ENCODE measurements at places on chromosomes 4 and X.
A peak's percentile ranks its signal among the peaks of the same experiment; 100 is the strongest.

DNA sequence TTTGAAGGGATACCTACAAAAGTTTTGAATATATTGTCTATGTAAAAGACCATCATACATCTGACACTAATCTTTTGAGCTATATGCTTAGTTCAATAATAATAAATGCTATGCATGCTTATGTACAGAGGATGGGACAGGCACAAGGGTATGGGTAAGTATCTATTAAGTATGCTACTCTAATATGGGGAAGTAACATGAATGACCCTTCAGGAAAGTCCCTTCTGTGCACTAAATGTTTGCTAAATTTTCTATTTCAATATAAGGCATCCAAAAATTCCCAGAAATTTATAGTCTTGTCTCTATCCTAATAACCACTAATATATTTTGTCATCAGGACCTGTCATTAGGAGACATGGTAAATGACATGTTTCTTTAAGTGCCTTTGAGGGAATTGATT is 19.0 kb downstream of the ATP8A1 start:
- no peaks in the 10 kb centered on the region for H3K27me3 ChIP-seq
- no peak overlapping the region for H3K27ac ChIP-seq
- no peak overlapping the region for H3K4me3 ChIP-seq
- no peak for DNase-seq

DNA sequence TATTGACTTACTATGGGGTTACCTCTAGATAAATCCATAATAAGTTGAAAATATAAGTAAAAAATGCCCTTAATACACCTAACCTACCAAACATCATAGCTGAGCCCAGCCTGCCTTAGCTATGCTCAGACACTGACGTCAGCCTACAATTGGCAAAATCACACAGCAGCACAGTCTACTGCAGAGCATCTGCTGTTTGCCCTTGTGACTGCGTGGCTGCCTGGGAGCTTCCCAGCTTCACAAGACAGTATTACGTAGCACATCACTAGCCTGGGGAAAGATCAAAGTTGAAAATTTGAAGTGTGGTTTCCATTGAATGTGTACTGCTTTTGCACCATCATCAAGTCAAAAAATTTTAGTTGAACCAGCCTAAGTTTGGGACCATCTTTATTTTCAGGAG is 8.8 kb downstream of the HTT-AS start:
- H3K27ac ChIP-seq: no peak overlapping the region
- no peak for DNase-seq
- no peak overlapping the region for H3K4me3 ChIP-seq
- no peaks in the 10 kb centered on the region for H3K36me3 ChIP-seq

- no peaks in the 10 kb centered on the region for H3K27me3 ChIP-seq
- no peak overlapping the region for H3K27ac ChIP-seq
- no peaks in the 10 kb centered on the region for H3K36me3 ChIP-seq
- no peak overlapping the region for H3K4me3 ChIP-seq
These were observed 2.9 kb upstream of the MTM1 start for GRCh38 chrX:150565551-150565950.

DNA sequence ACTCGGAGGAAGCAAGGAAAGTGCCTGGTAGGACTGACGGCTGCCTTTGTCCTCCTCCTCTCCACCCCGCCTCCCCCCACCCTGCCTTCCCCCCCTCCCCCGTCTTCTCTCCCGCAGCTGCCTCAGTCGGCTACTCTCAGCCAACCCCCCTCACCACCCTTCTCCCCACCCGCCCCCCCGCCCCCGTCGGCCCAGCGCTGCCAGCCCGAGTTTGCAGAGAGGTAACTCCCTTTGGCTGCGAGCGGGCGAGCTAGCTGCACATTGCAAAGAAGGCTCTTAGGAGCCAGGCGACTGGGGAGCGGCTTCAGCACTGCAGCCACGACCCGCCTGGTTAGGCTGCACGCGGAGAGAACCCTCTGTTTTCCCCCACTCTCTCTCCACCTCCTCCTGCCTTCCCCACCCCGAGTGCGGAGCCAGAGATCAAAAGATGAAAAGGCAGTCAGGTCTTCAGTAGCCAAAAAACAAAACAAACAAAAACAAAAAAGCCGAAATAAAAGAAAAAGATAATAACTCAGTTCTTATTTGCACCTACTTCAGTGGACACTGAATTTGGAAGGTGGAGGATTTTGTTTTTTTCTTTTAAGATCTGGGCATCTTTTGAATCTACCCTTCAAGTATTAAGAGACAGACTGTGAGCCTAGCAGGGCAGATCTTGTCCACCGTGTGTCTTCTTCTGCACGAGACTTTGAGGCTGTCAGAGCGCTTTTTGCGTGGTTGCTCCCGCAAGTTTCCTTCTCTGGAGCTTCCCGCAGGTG is 637 bp downstream of the AR start:
- H3K4me1 ChIP-seq: peaks cover 5% of the 10 kb centered on the region
- H3K36me3 ChIP-seq: no peaks in the 10 kb centered on the region
- H3K4me3 ChIP-seq: no peak overlapping the region
- no peak for DNase-seq

GRCh38 chr4:170087163-170087700 is 2.5 kb downstream of the AADAT start:
- H3K4me1 ChIP-seq: peaks cover 12% of the 10 kb centered on the region
- H3K27me3 ChIP-seq: peaks cover 33% of the 10 kb centered on the region
- no peak for DNase-seq
- H3K4me3 ChIP-seq: no peak overlapping the region
- no peaks in the 10 kb centered on the region for H3K36me3 ChIP-seq

- no peaks in the 10 kb centered on the region for H3K36me3 ChIP-seq
- no peak for DNase-seq
- H3K4me3 ChIP-seq: no peak overlapping the region
- peaks cover 18% of the 10 kb centered on the region for H3K4me1 ChIP-seq
These were observed 20.9 kb downstream of the GPAT3 start for GRCh38 chr4:83556816-83557215.

GRCh38 chr4:39367166-39367565 is 1.0 kb upstream of the RFC1 start:
- H3K36me3 ChIP-seq: peaks cover 21% of the 10 kb centered on the region
- no peaks in the 10 kb centered on the region for H3K27me3 ChIP-seq
- no peak overlapping the region for H3K27ac ChIP-seq
- peak overlapping the region; percentile 8 for H3K4me3 ChIP-seq

GRCh38 chr4:55347610-55348228 is 1.7 kb downstream of the SRD5A3 start:
- H3K4me3 ChIP-seq: peak overlapping the region; percentile 83
- H3K36me3 ChIP-seq: peaks cover 5% of the 10 kb centered on the region
- no peaks in the 10 kb centered on the region for H3K27me3 ChIP-seq
- H3K27ac ChIP-seq: peak overlapping the region; percentile 36

GRCh38 chr4:2810388-2810787 is 17.5 kb downstream of the SH3BP2 start:
- peaks cover 27% of the 10 kb centered on the region for H3K36me3 ChIP-seq
- H3K4me1 ChIP-seq: peaks cover 36% of the 10 kb centered on the region
- DNase-seq: no peak
- H3K4me3 ChIP-seq: no peak overlapping the region
- no peak overlapping the region for H3K27ac ChIP-seq
- no peaks in the 10 kb centered on the region for H3K27me3 ChIP-seq

DNA sequence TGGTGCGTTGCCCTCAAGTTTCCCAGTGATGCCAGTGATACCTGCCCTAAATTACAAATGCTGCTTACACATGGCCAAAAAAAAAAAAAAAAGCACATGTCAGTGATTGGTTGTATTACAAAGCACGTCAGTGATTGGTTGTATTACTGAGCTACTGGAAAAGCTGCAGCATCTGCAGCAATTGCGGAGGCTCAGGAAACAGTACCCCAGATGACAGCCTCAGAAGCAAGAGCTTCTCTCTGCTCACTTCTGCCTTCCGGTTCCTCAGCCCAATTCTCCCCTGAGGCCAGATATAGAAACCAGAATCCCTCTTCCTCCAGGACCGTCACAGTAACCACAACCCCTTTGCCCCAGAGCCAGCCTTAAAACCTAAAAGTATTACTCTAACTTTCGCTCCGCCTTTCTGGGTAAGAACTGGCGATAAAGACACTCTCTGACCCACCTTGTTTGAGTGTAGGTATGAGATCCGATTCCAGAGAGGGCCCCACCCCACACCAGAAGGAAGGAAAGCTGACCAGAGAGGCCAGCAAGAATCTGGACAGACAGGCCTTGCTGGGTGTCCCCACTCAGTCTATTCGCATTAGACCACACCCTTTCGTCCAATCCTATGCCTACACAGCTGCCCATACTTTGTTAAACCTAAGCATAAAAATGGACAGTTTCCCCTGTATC is 85.0 kb upstream of the SORBS2 start:
- H3K27ac ChIP-seq: no peak overlapping the region
- peaks cover 3% of the 10 kb centered on the region for H3K27me3 ChIP-seq
- H3K4me1 ChIP-seq: no peaks in the 10 kb centered on the region

GRCh38 chr4:140781596-140781995 is 25.4 kb upstream of the TBC1D9 start:
- H3K36me3 ChIP-seq: no peaks in the 10 kb centered on the region
- H3K4me3 ChIP-seq: no peak overlapping the region
- H3K4me1 ChIP-seq: no peaks in the 10 kb centered on the region
- DNase-seq: no peak
- H3K27me3 ChIP-seq: no peaks in the 10 kb centered on the region

DNA sequence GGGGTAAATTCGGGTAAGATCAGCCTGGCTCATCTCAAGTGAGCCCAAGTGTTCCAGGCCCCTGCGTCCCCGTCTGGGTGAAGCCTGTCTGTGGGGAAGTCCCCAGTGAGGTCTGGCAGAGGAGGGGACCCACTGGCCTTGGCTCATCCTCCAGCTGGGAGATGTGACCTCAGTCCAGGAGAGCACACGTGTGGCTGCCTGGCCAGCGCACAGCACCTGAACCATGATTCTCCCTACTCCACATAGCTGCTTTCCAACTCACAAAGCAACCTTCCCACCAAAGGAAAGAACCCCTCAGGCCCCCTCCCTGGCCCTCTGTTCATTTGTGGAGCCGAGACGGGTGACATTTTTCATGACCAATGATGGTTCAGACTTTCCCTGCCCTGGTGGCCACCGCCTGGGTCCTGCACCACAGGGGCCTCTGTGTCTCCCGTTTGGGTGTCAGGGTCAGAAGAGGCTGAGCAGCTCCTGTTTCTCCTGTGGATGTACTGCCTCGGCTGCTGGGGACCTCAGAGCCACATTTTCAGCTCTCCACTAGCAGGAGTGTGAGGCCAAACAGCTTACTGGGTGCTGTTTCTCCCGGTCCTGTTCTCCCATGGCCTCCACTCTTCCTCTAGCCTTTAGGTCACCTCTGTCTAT is 111.4 kb downstream of the CPZ start:
- no peak overlapping the region for H3K4me3 ChIP-seq
- H3K27me3 ChIP-seq: peaks cover 2% of the 10 kb centered on the region
- no peak for DNase-seq
- H3K4me1 ChIP-seq: no peaks in the 10 kb centered on the region

GRCh38 chr4:11334887-11335286 is 93.8 kb downstream of the HS3ST1 start:
- H3K27me3 ChIP-seq: peaks cover 3% of the 10 kb centered on the region
- no peak overlapping the region for H3K27ac ChIP-seq
- DNase-seq: no peak

GRCh38 chr4:124803641-124804040 is 91.1 kb upstream of the ANKRD50 start:
- H3K27me3 ChIP-seq: no peaks in the 10 kb centered on the region
- no peaks in the 10 kb centered on the region for H3K4me1 ChIP-seq
- no peak overlapping the region for H3K27ac ChIP-seq
- no peak for DNase-seq
- no peaks in the 10 kb centered on the region for H3K36me3 ChIP-seq
- no peak overlapping the region for H3K4me3 ChIP-seq

GRCh38 chrX:66074920-66075879 is 35.3 kb upstream of the VSIG4 start:
- peaks cover 22% of the 10 kb centered on the region for H3K4me1 ChIP-seq
- peak overlapping the region; percentile 91 for H3K27ac ChIP-seq
- H3K36me3 ChIP-seq: peaks cover 3% of the 10 kb centered on the region
- no peaks in the 10 kb centered on the region for H3K27me3 ChIP-seq

DNA sequence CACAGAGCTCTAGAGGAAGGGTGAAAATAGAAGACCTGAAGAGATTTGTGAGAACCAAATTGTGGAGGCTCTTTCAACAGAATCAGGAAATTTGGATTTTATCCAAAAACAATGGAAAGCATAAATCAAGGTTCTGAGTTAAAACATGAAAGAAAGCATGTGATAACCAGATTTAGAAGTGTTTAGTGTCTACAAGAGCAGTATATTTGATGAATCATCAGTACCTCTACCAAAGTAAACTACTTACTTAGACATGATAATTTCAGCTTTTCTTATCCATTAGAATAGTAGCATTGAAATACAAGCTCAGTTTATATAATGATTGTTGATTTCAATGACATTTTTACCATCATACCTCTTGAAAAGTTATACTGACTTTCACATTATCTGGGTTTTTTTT is 25.9 kb upstream of the INTU start:
- H3K4me1 ChIP-seq: no peaks in the 10 kb centered on the region
- no peak for DNase-seq
- H3K36me3 ChIP-seq: no peaks in the 10 kb centered on the region
- H3K27me3 ChIP-seq: peaks cover 9% of the 10 kb centered on the region
- no peak overlapping the region for H3K4me3 ChIP-seq

DNA sequence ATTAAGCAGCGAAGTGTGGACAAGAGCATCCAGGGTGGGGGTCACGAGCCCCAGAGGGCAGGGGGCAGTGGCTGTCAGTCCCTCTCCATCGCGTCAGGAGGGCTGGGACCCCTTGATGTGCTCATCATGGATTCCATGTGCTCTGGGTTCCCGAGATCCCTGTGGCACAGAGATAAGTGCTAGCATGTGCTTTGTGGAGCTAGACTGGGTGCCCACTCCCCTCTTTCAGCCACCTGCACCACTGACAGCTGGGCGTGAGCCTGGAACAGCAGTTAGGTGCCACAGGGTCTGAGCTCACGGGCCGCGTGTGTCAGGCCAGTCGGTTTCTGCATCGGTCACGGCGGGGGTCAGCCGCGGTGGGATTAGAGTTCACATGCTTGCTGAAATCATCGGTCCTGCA is 24.3 kb downstream of the CPZ start:
- H3K4me3 ChIP-seq: no peak overlapping the region
- no peaks in the 10 kb centered on the region for H3K4me1 ChIP-seq
- no peaks in the 10 kb centered on the region for H3K36me3 ChIP-seq
- no peaks in the 10 kb centered on the region for H3K27me3 ChIP-seq
- no peak overlapping the region for H3K27ac ChIP-seq

- no peaks in the 10 kb centered on the region for H3K36me3 ChIP-seq
- H3K4me3 ChIP-seq: no peak overlapping the region
- no peak for DNase-seq
These were observed 13.8 kb downstream of the CXCL13 start for GRCh38 chr4:77619408-77619807.
